MM.1S (cell line): ENCODE measurements at places on chromosomes 7 and 10.

- no peak for DNase-seq
Measured at GRCh38 chr10:44979281-44980191, 927 bp upstream of the DEPP1 start.

GRCh38 chr10:34576797-34577196 is 238.3 kb downstream of the PARD3 start:
- no peak for DNase-seq

DNA sequence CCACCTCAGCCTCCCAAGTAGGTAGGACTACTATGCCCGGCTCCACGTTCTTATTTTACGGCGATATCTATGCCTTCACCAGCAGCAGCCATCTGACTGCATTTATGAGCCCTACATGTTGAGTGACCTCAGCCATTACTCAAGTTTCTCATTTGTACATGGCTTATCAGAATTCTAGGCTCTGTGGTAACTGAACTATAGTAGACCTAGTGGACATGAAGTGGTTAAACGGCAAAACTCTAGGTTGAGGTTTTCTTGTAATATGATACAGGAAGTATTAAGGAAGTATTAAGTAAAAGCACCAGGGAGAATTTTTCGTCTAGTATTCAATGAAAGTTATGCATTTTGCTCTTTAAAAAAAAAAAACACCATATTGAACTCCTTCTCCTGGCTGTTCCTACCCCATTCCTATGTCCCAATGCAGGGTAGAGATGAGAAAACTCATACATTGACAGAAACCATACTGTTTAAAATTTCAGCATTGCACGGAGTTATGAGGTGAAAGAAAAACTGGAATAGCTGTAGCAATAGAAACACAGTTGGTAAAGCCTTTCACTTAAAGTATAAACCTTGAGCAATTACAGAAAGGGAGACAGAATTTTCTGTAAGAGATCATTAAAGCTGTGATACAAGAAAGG is 39.8 kb upstream of the EPC1 start:
- DNase-seq: no peak

DNA sequence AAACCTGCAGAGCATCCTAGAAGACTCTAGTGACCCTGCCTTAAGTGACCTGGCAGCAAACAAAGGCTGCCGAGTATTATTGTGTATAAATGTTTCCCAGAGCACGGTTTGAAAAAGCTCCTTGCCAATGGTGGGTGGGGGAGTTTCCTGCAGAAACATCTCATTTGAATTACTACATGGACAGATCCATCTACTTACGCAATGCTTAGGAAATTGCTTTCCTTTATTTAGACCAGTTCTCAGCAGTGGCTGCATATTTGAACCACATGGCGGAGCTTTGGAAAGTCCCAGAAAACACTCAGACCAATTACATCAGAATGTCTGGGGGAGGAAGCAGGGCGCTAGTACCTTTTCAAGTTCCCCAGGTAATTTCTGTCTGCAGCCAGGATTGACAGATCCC is 560.9 kb downstream of the SDK1 start:
- DNase-seq: no peak

DNA sequence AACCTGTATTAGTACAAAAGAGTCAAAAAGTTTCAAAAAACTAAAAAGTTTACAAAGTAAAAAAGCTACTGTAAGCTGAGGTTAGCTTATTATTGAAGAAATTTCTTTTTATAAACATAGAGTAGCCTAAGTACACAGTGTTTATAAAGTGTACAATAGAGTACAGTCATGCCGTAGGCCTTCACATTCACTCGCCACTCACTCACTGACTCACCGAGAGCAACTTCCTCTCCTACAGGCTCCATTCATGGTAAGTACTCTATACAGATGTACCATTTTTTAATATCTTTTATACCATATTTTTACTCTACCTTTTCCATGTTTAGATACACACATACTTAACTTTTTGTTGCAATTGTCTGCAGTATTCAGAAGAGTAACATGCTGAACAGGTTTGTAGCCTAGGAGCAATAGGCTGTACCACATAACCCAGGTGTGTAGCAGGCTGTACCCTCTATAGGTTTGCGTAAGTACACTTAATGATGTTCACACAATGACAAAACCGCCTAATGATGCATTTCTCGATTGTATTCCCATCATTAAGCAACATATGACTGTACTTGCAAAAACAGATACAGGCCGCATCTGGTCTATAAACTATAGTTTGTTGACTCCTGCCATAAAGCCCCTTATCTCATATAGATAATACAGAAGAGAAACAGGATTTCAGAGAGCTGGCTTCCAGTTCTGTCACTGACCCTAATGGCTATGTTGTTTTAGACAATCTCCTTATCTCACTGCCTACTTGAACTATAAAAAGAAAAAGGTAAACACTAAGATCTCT is 438.8 kb downstream of the HTR7 start:
- no peak for DNase-seq

- DNase-seq: no peak
Measured at GRCh38 chr10:114389426-114389825, 14.9 kb downstream of the AFAP1L2 start.

DNA sequence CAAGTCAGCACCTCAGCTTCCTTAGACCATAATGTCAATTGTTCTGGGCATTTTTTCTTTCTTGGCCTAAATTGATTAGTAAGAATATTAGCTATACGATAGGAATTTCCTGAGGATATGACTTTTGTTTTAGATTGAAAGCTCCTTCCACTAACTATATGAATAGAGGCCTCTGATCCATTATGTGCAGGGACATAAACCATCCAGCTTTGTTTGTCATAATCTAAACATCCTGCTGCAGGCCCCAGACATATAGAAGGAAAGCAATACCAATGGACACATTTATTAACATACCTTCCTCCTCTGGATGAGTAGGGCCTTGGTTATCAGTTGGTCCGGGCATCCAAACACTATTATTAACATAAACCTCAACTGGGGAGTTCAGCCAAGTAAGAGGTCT is 4.3 kb upstream of the GIMAP4 start:
- no peak for DNase-seq
